ENCODE measurements at places on chromosomes 12 and 14.

DNA sequence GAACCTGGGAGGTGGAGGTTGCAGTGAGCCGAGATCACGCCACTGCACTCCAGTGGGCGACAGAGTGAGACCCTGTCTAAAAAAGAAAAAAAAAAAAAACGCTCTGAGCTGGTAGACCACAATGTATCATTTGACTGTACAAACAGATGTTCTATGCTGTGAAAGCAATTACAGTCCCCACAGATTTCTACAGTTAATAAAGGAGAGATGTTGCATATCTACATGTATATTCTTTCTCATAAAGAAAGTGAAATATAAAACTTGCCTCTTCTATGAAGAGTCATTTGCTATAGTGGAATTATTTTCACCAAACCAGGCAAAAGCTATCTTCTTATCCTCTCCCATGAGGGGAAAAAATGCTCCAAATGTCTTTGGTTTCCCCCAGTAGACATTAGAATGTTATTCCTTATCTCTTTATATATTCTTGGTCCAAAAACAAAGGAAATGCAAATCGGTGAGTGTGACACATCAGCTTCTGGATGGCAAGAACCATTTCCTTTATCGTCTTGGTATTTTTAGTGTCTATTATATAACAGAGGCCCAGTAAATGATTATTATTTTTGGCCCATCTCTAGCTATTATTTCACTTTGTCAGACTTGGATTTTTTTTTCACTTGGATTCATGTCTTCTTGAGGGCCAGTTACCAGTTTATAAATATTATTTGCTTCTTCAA is 230.4 kb downstream of the SSPN start:
- DNase-seq = no peak

- no peak for DNase-seq
These were observed 256.7 kb downstream of the SUDS3 start for GRCh38 chr12:118633071-118633470.

- DNase-seq = peak; percentile 73
These were observed 19.8 kb downstream of the GALNT6 start for GRCh38 chr12:51371295-51371953.

DNA sequence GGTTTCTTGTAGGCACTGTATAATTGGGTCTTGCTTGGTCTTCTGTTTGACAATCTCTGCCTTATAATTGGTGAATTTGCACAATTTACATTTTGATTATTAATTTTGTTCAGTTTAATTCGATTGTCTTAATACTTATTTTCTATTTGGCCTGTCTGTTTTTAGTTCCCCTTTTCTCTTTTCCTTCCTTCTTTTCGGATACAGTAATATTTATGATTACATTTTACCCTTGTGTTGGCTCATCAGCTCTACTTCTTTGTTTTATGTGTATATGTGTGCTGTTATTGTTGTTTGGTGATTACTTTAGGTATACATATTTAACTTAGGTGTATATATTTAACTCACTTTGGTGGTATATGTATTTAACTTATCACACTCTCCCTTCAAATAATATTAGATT is 12.8 kb upstream of the BEGAIN start:
- no peak for DNase-seq

DNA sequence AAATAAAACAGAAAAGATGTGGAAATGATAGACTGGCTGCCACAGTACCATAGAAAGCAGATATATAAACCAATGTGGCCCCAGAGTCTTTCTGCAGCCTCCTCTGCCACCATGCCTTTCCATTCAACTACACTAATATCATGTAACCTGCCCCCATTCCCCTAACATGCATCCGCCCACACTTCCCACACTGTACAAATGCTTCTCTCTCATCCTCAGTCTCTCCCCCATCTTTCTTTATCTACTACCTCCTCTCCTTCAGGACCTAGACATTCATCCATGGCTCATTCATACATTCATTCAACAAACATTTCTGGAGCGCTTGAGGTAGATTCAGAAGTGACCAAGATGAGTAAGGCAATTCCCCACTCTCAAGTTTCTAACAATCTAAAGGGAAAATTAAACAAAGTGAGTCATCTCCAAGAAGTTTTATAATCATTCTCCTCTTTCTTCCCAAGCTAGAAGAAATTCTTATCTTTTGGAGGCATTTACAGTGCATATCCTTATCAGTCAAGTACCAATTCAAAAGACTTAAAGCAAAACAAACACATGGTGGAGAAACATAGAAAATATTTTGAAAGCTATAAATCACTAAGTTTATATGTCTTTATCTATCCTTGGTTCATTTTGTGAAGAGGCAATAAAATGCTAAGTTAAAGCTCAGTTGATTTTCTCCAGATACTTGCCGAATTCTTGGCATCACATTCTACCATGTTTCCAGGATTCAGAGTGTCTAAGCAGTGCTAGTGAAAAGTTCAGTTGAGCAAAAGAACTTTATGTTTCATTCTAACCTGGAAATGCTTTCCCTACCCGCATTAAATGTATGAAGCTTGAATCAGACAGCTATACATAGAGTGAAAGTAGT is 70.5 kb upstream of the FRMD6 start:
- no peak for DNase-seq

Data from HuH-7.5 (cell line).